AG10803 (cell line): ENCODE measurements at places on chromosomes 1 and 21.
A peak's percentile ranks its signal among the peaks of the same experiment; 100 is the strongest.

DNA sequence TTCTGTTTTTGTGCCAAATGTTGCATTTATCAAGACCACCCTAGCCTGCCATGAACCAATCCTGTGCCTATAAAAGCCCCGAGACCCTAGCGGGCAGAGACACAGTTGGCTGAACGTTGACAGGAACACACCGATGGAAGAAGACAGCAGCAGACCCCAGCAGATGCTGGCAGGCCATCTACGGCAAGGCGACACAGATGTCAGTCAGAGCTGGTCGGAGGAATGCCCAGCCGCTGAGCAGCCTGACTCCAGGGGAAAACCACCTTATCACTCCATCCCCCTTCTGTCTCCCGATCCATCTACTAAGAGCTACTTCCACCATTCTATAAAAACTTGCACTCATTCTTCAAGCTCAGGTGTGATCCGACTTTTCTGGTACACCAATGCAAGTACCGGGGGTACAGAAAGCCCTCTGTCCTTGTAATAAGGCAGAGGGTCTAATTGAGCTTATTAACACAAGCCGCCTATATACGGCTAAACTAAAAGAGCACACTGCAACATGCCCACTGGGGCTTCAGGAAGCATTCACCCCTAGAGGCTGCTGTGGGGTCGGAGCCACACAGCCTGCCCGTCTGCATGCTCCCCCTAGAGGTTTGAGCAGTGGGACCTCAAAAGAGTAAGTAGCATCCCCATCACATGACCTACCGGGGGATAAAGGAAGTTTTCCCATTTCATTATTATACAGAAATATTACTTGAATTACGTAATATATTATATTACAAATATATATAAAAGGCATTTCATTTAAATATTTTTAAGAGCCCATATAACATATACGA lies 1156.3 kb upstream of the B3GALT2 start:
- DNase-seq: no peak

DNA sequence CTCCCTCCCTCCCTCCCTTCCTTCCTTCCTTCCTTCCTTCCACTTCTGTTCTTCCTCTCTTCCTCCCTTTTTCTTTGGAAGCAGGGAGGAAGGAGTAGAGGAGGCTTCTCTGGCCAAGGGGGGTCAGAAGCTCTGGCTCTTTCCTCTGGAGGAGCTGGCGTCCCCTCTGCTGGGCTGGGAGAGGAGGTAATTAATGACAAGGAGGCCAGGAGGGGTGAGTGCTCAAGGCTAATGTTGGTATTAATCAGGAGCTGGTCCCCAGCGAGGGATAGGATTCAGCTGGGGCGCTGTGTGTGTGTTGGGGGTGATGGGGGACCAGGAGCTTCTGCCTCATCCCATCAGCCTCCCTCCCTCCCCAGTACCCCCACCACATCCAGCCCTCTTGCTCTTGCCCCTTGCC lies 6.2 kb upstream of the PEAR1 start:
- DNase-seq: no peak

GRCh38 chr1:61387829-61388228 lies 305.5 kb downstream of the NFIA start:
- DNase-seq: no peak

DNA sequence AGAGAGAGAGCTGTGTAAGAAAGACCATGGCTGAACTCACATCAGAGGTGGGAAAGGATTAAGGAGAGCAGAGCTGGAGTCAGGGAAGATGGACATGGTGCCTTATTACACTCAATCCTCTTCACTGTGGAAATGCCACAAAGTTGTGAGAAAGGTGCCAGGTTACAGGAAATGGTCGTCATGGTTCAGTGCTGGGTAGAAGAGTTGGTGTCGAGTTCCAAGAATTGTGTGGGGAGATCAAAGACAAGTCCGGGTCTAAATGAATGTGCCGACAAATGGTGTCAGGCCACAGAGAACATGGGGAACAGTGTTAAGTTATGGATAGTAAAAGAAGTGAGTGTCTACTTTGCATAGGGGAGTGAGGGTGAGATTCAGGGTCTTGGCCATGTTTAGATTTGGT lies 40.9 kb downstream of the LAMC2 start:
- DNase-seq: no peak

- DNase-seq: no peak
Observed at GRCh38 chr1:86787621-86788020, 83.2 kb downstream of the SH3GLB1 start.

GRCh38 chr1:180235502-180236239 lies 5.6 kb downstream of the LHX4 start:
- no peak for DNase-seq

DNA sequence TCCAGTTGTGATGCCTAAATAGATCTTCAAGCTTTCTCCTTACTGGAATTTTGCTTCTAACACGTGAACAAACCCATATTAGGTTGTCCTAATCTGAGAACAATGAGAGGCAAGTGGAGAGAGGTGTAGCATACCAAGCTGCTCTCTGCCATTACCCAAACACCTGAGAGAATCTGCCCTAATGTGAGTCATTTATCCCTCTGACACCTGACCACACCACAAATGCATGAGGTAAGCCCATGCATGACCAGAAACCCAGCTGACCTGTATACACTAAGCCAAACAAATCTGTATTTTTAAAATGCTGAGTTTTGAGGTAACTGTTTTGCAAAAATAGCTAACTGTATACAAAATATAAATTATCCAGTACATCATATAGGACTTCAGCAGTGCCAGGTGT lies 1458.1 kb upstream of the B3GALT2 start:
- no peak for DNase-seq

DNA sequence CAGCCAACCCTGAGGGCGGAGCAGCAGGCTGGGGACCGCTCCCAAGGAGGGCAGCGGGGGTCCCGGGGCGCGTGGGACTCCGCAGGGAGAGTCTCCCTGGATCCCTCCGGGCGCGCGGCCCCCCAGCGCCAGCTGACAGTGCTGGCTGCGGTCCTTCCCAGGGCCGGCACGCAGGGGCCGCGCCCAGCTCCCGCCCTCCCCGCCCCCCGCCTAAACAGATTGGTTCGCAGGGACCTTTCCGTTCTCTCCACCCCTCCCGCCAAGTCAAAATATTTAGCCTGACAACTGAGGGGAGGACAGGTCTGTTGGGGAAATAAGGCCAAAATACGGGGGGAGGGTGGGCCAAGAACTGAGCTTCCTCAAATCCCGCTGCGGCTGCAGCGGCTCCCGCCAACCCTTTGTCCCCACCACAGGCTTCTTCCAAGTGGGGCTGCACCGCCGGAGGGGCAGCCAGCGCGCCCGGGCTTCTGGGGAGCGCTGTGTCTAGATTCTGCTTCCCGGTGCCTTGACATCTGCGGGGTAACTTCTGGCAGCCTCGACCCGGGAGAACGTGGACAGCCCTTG lies at the start of gene INSRR:
TSS of gene INSRR (minus strand) at position 159 of the 564 bp plus-strand sequence. CDS start 496 bp downstream, outside the sequence.
- DNase-seq: no peak

DNA sequence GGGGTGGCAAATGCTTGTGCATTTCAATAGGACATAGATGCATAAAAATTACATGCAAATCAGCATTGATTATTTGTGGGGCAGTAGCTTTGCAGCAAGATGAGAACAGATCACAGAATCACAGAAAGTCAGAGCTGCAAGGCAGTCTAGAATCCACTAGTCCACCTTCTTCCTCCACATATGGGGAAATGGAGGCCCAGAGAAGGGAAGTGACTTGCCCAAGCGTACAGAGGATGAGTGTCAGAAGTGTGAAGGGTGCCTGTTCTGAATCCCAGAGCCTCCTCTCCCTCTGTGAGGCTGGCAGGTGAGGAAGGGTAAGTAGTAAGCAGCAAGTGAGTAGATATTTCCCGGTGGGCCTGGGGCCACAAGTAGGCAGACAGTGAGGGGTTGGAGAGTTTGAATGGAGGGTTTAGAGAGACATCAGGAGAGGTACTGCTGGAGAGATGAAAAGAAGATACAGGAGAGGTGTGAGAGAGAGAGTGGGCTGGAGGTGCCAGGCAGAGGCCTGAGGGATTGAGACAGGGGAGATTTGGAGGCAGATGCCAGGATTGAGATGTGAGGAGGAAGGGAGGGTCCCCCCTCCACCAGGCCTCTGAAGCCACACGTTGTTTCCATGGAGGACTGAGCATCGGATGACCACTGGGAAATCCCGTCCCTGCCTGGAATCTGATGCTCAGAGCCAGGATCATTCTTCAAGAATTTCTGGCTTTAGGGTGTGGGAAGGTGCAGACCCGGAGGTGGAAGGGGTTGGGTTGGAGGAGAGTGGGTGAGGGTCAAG lies 4.8 kb upstream of the MYOG start:
- no peak for DNase-seq

DNA sequence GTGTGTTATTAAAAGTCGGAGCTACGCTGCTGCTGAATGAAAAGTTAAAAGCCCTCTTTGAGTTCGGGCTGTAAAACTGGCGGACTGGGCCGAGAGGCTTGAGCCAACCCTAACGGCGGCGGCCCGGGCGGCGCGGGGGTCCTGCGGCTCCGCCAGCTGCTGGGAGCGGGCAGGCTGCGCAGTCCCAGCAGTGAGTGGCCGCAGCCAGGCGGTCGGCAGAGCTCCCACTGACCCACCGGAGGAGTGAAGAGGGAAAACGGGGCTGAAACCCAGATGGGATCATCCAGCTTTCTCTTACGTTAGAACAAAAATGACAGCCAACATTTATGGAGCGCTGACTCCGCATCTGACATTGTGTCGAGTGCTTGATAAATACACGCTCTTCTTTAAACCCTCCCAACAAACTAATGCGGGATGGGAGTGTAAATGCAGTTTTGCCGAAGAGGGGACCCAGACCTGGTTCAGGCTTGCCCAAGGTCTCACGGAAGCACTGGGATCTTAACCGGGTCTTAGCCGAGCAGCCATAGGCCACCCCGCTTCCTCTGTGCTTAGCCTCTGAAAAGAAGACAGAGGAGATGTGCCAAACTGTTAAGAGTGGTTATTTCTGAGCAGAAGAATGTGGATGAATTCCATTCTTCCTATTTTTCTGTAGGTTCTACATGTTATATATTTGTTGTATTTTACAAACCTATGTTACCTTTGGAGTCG lies 3.5 kb downstream of the GRHL3 start:
- DNase-seq: peak; percentile 14

GRCh38 chr1:178629252-178630154 lies 95.5 kb upstream of the RALGPS2 start:
- DNase-seq: peak; percentile 89

DNA sequence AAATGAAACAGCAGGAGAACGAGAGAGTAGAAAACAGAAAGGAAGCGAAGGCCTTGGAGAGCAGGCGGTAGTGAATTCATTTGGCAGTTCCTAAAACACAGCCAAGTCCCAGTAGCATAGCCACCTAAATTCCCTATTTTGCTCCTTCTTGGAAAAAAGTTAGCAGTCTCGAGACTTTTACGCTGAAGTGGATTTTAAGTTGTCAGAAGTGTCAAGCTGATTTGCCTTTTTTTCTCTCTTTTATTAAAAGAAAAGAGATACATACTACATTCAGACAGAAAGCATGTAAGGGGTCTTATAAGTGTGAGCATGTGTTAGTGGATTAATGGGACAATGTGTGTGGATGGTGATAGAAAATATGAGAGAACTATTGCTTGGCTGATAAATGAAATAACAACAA lies 19.2 kb downstream of the NFIA start:
- peak; percentile 25 for DNase-seq

DNA sequence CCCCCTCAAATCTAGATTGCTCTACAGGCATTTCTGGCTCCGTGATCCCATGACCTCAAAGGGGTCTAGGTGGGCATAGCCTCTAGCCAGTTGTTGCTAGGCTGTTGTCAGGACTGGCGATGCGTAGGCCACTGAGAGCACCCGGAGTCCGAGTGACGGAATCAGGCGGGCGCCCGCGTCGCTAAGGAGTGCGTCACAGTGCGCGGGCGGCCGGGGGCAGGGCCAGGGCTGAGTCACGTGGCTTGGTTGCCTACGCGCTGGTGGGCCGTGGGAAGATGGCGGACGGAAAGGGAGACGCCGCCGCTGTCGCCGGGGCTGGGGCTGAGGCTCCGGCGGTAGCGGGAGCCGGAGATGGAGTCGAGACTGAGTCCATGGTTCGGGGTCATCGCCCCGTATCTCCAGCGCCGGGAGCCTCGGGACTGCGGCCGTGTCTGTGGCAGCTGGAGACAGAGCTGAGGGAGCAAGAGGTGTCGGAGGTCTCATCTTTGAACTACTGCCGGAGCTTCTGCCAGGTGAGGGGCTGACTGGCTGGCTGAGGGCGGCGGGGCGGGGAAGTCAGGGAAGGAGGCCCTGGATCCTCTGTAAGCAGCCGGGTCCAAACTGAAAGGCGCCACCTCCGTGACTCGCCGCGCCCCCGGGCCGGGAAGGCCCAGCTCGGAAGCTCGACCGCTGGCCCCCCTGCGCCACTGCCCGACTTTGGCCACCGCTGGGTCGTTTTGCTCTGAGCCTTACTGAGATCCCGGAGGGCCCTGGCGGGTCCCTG lies at the start of gene RLF:
TSS of gene RLF (plus strand) at position 263 of the 763 bp plus-strand sequence. CDS start at position 276, 13 bp downstream.
- DNase-seq: peak; percentile 93

- no peak for DNase-seq
Observed at GRCh38 chr21:29233256-29233546, 65.5 kb upstream of the BACH1 start.

GRCh38 chr1:169576935-169577331 lies 9.3 kb downstream of the F5 start:
- DNase-seq: no peak

DNA sequence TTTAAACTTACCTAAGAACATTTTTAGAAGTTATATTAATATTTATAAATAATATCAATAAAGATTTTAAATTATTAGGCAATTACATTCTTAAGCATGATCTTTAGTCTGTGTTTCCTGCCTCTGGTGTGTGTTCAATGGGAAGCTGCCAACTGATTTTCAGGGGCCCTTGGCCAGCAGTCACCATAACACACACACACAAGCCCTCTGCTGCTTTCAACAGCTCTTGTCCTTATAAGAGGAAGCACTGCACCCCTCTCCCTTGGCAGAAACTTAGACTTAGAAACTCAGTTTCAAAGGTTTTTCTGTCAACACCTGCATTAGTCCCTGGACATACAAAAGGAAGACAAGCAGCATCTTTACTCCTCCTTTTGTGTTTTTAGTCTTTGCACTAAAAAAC lies 81.4 kb downstream of the VAV3 start:
- DNase-seq: no peak

- no peak for DNase-seq
Observed at GRCh38 chr1:43274804-43275180, 5.0 kb downstream of the TMEM125 start.

DNA sequence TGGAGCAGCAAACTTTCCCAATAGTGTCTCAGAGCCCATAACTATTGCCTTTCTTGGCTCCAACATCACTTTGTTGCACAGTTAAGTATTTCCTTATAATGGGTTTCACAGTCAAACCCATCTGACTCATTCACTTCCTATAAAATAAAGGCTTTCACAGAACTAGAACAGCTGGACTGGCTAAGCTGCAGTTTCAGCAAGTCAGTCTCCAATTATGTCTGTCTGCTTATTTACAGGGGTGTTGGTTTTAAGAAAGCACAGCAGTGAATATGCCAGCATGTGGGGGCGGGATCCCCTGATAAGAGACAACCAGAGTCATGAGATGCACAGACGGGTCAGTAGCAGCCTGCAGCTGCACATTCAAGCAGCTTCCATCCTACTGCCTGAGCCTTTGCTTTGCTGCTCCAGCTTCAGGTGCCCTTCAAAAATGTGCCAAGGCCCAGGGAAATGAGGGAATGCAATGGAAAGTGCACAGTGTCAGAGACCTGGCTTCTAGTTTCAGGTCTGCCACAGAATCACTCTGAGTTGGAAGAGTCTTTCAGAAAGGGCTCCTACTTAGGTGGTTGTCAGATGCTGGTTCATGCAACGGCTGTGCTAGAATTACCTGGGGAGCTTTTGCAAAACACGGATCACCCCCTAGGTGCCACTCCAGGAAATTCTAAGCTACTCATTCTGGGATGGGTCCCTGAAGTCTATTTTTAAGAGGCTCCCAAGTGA lies 24.8 kb downstream of the RNF19B start:
- DNase-seq: peak; percentile 87

- DNase-seq: peak; percentile 66
Observed at GRCh38 chr1:204190212-204191211, 5.8 kb downstream of the KISS1 start.
